ENCODE measurements at places on chromosomes 5 and 9.

DNA sequence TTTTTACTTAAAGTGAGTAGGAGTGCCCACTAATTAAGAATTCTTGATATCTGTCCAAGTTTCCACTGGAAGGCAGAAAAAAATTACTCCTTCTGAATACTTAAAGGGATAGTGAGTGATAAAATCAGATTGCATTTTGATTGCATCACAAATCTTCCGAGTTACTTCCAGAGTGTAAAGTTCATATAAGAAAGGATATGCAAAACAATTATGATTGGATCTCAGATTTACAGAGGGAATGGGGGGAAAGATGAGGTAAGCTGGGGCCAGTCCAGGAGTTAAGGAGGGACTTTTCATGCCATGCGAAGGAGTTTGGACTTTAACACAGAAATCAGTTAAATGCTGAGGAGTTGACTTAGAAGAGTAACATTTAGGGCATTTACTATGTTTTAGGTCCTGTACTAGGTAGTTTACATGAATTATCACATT, 9.3 kb upstream of the RNF145 start:
- DNase-seq = no peak

- no peak for DNase-seq
These were observed 25.9 kb upstream of the AP3B1 start for GRCh38 chr5:78320401-78320800.

- DNase-seq = no peak
These were observed 68.5 kb upstream of the HSPB3 start for GRCh38 chr5:54387031-54387430.

GRCh38 chr5:1430121-1430795, 15.0 kb downstream of the SLC6A3 start:
- no peak for DNase-seq

DNA sequence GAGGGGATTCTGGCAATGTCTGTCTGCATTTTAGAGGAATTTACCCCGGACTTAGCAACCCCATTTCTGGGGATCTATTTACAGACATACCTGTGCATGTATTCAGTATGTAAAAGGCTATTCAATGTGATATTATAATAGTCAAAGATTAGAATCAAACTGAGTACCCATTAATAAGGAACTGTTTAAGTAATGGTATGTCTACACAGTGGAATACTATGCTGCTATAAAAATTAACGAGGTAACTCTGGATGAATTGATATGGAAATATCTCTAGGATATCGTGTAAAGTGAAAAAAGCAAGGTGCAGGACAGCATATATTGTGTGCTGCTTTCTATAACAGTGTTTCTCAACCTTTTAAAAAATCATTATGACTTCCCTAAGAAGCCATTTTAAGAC, 186.9 kb downstream of the SEMA6A start:
- no peak for DNase-seq

All from esophagus squamous epithelium (tissue), 5 donors.